ENCODE measurements at places on chromosomes 3 and 15.

DNA sequence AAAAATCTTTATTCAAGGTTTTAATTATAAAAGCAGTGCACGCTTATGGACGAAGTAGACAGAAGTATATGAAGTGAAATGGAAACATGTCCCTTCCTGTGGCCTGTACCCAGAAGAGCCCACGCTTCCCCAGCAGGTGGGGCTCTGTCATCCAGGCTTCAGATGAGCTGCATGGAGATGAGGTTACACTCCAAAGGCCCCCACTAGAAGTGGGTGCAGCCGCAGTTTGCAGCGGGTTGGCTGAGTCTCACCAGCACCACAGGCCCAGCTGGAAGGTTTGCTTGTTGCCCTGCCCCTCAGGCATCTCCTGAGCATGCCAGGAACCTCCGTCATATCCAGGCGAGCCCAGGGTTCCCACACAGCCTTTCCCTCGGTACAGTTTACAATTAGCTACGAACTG, 33.1 kb downstream of the PRR20G start:
- DNase-seq: no peak

GRCh38 chr15:89975482-89976245, 25.5 kb upstream of the ZNF710 start:
- no peak for DNase-seq

DNA sequence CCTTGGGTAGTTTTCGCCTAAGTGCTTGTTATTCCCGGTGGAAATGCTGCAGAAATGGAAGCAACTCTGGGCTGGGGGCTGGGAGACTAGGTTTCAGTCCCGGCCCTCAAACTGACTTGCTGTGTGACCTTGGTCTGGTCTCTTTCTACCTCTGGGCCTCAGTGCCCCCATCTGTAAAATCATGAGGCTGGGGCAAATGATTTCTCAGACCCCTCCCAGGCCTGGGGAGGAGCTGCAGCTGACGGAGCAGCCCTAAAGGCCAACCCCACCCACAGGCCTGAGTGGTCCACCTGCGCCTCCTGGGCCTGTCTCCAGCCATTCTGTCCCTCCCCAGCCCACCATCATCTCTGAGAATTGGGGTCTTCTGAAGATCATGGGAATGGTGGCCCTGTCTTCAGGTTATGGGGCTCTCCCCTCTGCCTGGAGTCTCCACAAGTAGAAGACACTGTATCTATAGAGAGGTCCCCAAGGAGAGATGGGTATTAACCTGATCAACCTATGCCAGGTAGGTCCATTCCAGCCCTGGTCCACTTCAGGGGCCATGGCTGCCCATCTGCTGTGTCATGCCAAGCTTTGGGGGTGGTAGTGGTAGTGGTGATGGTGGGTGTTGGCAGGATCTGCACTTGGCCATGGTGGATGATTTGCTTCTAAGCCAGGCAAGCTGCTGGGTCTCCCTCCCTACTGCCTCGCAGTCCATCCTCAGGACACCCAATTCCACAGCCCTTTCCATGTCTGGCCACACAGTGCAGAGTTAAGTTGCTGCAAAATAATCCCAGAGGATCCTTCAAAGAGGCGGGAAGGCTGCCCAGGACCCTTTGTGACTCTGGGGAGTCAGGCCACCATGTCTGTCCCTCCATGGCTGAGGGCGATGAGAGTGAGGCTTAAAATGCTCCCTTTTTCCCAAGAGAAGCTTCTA, 46.0 kb downstream of the ITGA11 start:
- no peak for DNase-seq

DNA sequence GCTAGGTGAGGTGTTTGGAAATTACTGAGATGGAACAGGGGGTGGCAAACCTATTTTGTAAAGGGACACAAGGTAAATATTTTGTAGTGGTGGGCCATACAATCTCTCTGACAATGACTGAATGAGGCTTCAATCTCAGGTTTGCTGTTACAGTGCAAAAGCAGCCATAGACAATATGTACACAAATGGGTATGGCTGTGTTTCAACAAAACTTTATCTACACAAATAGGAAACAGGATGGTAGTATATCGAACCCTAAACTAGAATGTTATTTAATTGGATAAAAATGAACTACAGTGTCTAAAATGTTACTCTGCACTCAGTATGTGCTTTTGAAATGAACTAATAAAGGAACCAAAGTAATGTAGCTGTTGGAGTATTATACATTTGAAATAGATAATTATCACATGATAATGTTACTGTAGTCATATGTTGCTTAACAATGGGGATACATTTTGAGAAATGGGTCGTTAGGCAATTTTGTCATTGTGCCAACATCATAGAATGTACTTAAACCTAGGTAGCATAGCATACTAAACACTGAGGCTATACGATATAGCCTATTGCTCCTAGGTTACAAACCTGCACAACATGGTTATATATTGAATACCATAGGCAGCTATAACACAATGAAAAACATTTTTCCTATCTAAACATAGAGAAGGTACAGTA, 495.2 kb upstream of the TBL1XR1 start:
- DNase-seq: no peak

- DNase-seq: no peak
These were observed 135.2 kb downstream of the ECT2 start for GRCh38 chr3:172885704-172886103.

DNA sequence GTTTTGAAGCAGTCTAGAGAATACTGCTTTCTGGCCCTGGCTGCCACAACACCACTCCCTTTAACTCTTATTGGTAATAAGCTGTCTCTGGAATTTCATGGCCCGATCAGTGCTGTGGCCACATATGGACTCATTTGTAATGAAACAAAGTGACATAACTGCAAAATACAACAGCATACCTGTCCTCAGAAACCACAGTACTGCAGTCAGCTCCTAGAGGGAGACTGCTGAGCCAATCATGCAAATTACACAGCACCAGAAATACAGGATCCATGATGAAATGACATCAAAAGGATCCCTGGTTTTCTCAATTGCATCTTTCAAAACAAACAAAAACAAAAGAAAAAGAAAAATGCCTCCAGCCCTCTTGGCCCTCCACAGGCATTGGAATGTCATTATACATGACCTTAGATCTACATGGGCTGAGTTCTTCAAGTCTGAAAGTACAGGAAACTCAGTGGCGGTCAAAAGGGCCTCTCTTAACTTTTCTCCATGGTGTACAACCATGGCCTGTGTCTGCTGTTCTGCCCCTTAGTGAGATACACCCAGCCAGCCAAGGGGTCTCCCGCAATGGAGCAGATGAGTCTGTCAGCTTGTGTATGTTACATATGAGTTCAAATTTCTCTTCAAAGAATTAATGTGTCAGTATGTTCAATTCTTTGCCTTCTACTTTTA, 24.9 kb upstream of the KBTBD12 start:
- DNase-seq: no peak

- no peak for DNase-seq
These were observed 182.5 kb downstream of the CACNA2D3 start for GRCh38 chr3:54304877-54305276.

GRCh38 chr15:71052356-71052755, 62.9 kb upstream of the THSD4 start:
- no peak for DNase-seq

GRCh38 chr3:43693594-43693993, 2.9 kb downstream of the ABHD5 start:
- DNase-seq: no peak

DNA sequence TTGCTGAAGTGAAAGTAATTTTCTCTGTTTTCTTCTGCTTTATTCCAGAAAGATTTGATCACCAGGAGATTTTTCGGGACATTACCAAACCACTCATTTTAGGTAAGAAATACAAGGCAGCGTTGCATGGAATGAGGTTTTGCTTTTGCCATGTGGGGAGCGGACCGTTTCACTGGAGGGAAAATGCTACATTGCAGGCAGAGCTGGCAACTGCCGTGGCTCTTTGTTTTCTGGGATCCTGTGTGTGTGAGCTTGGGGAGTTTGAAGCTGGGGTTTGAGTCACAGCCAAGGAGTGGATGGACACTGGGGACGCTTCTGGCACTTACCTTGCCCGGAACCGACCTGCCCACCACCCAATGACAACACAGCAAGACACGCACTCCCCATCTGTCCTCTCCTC, 109.9 kb downstream of the APBA2 start:
- no peak for DNase-seq

DNA sequence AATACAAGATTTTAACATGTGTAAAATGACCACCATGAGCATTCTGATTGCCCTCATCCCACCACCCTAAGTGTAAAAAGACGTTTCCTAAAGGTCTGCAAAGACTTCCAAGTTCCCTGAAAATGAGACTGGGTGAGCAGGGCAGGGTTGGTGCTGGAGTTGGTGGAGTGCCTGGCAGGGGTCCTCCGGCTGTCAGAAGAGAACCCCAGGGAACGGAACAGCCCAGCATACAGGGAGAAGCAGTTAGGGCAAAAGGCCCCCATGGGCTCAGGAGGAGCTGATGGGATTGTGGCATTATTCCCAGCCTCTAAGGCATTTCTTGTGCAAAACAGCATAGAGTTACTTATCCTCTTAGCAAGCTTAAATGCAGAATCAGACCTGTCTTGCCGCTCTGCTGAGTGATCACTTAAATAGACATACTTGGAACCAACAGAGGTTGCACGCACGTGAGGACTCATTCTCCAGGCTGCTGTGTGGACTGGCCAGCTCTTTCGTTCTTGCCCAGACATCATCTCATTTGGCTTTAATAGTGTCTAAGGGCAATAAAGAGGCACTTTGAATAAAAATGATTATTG, 36.0 kb downstream of the XYLB start:
- DNase-seq: no peak

DNA sequence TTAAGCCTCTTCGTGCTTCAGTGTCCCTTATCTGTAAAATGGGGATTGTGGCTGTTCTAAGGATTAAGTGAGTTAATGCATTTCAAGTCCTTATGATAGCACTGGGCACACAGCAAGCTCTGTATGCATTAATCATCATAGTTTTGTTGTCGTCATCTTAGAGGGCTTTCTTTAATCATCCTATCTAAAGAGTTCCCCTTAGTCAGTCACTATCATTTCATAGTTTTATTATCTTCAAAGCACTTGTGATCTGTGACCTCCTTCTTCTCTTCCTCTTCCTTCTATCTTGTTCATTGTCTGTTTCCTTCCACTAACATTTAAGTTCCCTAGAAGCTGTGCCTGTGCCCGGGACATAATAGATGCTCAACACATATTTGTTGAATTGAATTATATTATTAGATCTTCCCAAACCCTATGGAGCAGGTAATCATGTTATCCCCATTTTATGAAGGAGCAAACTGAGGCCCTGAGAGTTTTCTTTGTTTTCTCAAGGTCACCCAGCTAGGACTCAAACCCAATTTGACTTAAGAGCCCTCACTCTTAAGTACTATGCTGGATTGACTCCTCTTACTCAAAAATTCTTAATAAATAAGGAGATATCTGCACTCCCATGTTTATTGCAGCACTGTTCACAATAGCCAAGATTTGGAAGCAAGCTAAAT, 24.1 kb downstream of the DUOX2 start:
- no peak for DNase-seq

Measured in activated CD8-positive, alpha-beta memory T cell treated with anti-CD3 and anti-CD28 coated beads for 4 hours (primary cell).